WERI-Rb-1 (cell line): ENCODE measurements at places on chromosomes 3 and 15.

- no peak for DNase-seq
Observed at GRCh38 chr15:67242708-67243111, 11.8 kb downstream of the AAGAB start.

DNA sequence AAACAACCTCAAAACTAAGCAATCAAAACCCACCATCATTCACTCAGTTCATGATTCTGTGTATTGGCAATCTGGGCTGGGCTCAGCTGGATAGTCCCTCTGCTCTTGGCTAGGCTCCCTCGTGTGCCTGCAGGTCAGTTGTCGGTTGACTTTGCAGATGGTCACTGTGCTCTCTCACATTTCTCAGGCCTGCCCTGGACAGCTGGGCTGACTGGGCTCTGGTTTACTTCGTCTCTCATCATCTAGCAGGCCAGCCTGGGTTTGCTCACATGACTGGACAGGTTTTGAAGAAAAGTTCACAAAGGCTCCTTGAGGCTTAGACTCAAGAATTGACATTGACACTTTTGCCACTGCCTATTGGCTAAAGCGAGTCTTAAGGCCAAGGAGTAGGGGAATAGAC, 105.0 kb upstream of the CTNNB1 start:
- no peak for DNase-seq

DNA sequence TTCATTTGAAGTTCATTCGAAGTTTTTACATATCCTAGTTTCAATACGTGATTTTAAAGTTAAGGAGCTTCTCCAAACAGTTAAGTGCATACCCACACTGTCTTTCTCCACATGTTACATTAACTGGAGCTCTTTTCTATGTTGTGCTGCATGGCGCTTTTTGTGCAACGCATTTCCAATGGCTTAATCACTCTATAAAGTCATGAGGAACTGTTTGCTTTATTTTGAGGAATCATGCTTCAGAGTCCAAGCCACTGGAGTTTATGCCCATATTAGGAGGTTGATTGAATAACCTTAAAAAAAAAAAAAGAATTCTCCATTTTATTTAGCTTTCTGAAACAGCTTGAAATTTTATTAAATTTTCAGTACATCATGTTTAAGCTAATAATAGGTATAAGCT, 109.4 kb upstream of the MBNL1 start:
- DNase-seq: no peak

DNA sequence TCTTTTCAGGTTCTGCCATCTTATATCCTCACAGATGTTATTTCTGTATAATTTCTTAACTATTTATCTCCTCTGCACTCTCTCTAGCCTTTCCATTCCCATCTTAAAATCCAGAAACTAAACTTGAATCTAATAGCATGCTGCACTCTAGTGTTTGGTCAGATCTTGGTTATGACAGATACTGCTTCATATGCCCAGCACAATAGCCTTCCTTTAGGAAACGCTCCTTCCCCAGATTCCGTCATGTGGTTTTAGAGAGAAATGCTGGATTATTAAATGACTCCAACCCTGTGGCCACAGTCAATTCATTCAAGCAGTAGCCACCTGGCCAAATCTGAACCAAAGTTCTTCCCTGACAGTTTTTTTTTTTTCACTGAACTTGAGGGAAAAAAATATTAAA, 19.4 kb downstream of the RASGRP1 start:
- DNase-seq: no peak

GRCh38 chr3:155038203-155038554, 41.9 kb upstream of the MME start:
- no peak for DNase-seq

DNA sequence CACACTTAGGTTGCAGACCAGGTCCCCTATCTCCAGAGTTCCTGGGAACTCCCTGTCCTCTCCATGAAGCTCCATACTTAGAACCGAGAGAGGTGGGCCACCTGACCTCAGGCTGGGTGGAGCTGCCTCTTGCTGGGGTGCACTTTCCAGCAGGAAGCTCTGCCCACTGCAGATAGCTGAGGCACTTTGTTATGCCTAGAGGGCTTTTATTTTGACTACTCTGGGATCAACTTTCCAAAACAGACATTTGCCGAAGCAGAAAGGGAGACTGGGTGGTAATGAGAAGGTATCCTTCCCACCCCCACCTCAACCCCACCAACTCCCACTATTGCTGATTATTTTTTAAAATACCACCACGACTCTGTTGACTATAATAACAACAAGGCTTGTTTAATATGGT, 54.7 kb downstream of the CLDN11 start:
- DNase-seq: no peak

- DNase-seq: no peak
Observed at GRCh38 chr3:173688216-173688842, 290.8 kb downstream of the NLGN1 start.

DNA sequence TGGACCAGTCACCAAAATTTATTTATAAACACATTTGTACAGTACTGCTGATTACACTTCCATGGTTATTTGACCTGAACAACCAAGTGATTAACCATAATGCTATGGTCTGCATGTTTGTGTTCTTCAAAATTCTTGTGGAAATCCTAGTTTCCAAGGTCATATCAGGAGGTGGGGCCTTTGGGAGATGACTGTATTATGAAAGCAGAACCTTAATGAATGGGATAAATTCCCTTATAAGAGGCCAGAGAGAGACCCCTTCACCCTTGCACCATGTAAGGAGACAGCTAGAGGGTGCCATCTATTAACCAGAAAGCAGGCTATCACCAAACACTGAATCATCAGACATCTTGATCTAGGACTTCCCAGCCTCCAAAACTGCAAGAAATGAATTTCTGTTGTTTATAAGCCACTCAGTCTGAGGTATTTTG, 1.9 kb downstream of the SCAPER start:
- peak; percentile 33 for DNase-seq

GRCh38 chr15:52288051-52288942, 7.3 kb downstream of the MYO5C start:
- no peak for DNase-seq

- DNase-seq: peak; percentile 21
Observed at GRCh38 chr3:107235193-107235927, 141.9 kb upstream of the CCDC54 start.

- DNase-seq: no peak
Observed at GRCh38 chr3:58635371-58636285, 30.9 kb downstream of the FAM3D start.

DNA sequence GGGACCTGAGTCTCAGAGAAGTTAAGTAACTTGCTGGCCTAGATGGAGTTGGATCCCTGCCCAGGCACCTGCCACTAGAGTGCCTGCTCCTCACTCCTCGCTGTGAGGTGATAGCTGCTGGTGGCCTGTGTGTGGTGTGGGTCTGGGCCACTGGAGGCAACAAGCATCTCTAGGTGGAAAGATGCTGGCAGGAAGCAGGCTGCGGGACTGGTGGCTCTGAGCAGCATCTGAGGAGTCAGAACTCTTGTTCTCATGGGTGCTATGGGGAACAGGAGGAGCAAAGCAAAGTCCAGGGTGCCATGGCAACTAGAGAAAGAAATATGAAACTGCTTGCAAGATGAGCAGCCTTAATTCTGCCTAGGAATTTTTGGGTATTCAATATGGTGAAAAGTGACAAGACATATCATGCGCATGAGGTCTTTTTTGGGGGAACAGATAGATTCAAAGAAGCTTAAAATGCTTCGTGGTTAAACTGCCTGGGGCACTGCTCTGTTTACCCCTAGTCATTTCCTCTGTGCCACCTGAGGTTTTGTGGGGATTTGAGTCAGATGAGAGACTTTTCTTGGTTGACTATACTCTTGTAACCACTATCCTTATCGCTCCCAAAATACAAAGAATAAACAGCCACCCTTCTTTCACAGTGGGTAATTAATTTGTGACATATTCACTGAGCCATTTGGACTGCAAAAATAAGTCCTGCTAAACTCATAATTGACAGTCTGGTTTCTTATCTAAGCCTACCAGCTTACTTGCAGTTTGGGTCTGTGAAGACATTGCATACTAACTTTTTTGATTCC, 50.3 kb downstream of the MED12L start:
- no peak for DNase-seq

- no peak for DNase-seq
Observed at GRCh38 chr3:5221701-5222100, 34.2 kb downstream of the EDEM1 start.

DNA sequence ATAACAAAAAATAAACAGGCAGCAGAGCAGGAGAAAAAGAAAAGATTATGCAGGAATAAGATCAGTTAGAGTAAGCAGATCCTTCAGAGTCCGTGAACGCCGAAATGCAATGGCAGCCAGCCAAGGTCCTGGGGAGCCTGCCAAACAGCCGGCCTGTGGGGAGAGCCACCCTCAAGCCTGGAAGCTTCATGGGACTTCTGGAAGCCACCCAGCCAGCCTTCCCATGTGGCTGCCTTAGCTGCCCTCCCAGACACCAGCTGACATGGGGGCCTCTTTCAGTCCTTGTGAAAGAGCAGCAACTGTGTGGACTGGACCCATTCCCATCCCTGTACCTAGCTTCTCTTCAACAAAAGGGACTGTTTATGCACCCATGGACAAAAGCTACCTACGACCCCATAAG, 64.9 kb upstream of the RAD18 start:
- DNase-seq: no peak

DNA sequence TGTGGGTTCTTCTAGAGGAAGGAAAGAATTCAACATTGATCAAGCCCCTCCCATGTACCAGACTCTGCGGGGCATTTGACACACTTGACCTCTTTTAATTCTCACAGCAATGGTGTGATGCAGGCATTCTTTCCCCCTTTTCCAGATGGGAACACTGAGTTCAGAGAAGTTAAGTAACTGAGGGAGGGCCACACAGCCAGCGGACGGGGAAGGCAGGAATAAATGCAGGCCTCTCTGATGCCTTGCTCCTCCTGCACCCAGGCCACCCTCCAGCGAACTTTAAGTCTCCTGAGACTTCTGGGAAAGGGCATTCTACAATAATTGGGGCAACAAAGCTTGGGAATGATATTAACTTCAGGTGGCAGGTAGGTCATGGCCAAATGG, 227.4 kb downstream of the UACA start:
- no peak for DNase-seq

DNA sequence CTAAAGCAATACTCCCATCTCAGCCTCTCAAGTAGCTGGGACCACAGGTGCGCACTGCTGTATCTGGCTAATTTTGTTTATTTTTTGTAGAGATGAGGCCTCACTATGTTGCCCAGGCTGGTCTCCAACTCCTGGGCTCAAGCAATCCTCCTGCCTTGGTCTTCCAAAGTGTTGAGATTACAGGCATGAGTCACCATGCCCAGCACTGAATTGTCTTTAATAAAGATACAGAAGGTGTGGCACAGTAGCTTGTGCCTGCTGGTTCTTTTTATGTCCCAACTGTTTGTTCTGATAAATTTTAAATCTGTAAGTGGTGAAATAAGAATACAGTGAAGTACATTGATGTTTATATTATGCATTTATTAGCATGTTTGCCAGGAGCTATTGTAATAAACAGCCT, 20.6 kb upstream of the TRAK1 start:
- DNase-seq: no peak

GRCh38 chr15:44500555-44500954, 36.4 kb upstream of the EIF3J start:
- DNase-seq: no peak

DNA sequence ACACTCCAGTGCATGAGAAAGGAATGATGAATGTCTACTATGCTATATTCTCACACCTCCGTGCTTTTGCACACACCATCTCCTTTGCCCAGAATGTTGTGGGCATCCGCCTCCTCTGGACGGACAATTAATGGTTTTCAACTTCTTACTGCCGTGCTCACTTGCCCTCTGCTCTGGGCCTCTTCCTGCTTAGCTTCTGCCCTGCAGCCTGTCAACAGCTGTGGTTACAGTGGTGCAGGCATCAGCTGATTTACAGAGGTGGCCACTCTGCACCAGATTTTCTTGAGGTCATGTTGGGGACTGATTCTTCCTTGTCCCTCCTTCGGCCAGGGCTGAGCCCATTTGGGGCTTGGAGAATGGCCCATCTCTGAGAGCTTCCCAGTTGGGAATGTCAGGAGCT, 56.5 kb upstream of the TMEM115 start:
- no peak for DNase-seq

- DNase-seq: no peak
Observed at GRCh38 chr15:71111181-71111565, 4.1 kb upstream of the THSD4 start.

DNA sequence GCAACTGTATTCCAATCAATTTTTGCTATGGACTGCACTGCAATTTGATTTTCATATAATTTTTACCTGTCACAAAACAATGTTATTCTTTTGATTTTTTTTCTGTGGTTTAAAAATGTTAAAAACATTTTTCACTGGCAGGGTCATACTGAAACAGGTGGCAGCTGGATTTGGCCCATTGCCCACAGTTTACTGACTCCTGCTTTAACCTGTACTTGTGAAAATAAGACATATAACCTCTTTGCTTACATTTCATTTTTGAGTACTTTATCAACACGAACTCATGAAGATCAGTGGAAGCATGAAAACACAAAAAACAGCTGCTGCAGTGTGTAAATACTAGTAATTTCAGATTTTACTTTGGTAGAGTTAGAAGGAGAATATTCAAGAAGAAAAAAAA, 313.1 kb downstream of the WDR72 start:
- no peak for DNase-seq

DNA sequence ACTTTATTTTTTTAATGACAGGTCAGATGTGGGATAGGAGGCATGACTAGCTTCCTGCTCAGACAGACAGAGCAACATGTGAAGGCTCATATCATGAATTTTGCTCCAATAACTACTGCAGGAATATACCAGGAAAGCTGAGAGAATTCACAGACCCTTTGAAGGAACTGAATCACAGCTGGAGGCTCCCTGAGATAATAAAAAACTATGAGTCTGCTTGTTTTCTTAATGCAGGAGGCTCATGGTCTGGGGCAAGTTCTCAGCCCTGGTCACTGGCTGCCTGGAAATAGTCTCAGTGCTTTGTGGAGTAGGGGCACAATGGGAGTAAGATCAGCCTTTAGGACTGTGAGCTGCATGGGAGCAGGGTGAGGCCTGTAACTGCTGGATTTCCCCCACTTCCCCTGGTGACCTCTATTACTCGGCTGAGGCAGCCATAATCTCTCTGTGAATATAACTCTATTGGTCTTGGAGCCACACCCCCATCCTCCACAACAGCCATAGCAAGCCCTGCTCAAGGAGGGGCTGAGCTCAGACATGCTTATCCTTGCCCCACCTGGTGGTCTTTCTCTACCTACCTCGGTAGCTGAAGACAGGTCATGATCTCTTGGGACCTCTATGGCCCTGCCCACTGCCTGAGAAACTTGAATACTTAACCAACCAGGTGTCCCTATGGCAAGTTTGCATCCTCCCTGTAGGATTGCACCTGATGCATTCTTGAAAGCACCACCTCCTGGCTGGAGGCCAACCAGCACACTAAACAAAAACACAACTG, 281.6 kb upstream of the TMCO5A start:
- no peak for DNase-seq

GRCh38 chr3:21484828-21485144, 266.2 kb downstream of the ZNF385D start:
- DNase-seq: no peak

- DNase-seq: no peak
Observed at GRCh38 chr15:67905628-67906027, 65.8 kb upstream of the RNU6-1 start.

DNA sequence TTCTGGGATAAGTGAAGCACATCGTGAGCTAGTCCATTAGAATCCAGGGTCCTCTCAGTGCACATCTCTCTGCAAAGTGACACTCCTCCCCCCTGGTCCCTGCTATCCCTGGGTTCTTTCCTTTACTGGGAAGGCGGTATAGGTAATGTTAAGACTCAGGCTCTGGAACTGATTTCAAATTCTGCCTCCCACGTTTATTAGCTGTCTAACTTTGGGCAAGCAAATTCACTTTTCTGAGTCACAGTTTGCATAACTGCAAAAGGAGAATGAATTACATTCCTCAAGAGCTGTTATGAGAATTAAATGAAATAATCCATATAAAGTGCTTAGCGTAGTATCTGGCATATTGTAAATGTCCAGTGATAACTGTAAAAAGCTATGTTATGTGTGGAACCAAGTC, 168.1 kb upstream of the LRRN1 start:
- DNase-seq: no peak
